ENCODE measurements at places on chromosomes 13 and 19.

DNA sequence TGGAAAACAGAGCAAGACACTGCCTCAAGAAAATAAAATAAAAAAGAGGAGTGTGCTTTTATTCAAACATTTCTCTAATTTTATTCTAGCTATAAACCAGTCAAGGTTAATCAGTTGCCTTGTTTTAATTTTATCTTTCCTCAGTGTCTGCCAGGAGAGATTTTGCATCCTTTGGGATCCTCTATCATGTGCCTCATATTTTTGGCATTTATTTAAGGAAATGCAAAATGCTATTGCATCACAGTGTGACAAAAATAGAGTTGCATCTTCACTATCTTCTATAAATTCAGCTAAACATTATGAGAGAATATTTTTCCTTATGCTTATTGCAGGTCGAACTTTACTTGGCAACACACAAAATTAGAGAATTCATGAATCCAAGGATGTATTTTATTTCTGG, 639.0 kb upstream of the KLF12 start:
- no peak for DNase-seq

DNA sequence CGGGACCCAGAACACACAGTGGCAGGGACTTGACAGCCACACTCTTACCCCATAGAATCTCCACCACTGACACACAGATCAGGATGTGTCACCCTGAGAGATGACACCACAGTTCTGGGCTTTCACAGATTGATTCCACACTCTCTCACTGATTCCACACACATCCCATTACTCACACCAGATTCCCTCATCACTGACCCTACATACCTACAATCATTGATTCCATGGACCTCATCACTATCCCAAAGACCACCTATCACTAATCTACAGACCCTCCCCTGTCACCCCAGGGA, 57.6 kb upstream of the ZNF527 start:
- DNase-seq: no peak

DNA sequence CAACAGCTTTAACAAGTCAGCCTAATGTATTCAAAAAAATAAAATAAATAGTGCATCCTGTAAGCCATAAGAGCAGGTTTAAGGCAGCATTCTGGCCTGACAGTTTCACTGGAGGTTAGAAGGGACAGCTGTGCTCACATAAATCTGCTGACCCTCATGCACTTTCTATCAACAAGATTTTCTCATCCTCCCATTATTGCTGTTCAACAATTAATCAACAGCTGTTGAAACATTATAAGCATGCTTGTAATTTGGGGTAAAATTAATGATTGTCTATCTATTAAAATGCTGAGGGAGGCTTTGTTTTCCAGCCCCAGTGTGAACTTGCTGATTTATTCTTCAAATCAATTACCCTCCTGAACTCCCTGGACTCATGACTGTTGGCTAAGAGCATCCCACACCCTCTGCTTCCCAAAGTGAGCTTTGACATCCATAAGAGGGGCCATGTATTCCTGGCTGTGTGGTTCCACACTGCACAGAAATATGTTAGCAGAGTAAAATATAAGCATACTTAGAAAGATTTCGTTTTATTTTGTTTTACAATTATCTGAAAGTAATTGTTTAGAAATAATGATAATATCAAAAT, 492.4 kb downstream of the EFNB2 start:
- no peak for DNase-seq

DNA sequence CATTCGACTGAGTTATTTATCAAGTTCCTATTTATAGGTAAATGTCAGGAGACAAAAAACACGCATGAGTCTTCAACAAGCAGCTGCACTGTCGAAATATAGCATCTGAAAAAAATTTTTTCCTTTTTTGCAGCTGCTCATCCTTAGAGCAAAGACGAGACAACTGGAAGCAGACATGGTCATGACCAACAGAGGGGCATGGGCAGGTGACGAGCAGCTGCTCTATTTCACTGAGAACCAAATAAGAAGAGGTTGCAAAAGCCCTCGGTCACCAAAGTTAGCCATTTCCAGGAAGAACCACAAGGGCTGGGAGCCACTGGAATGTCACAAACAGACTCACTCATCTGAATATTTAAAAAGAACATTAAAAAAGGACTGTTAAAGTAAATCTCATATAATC, 22.2 kb downstream of the SOHLH2 start:
- DNase-seq: no peak

GRCh38 chr19:2494447-2495129, 18.7 kb downstream of the GADD45B start:
- peak; percentile 63 for DNase-seq

- DNase-seq: peak; percentile 7
These were observed 7.3 kb downstream of the ATP4B start for GRCh38 chr13:113650731-113651148.

GRCh38 chr13:94325650-94326049, 153.8 kb downstream of the DCT start:
- DNase-seq: no peak

DNA sequence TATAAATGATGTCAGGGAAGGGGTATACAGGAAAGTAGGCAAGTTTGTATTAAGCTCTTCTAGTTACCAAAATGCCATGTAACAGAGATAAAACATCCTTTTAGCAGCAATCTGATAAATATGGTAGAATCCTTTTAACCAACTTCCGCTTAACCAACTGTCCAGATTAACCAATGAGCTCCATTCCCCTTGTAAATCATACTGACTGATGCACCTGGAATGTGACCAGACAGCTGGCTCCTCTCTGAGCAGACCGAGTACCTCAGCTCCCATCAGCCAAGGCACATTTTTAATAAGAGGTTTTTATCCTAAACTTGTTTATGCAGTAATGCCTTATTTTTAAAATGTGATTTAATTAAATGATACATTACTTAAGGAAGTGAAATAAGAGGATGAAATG, 66.4 kb downstream of the KLF12 start:
- DNase-seq: no peak

DNA sequence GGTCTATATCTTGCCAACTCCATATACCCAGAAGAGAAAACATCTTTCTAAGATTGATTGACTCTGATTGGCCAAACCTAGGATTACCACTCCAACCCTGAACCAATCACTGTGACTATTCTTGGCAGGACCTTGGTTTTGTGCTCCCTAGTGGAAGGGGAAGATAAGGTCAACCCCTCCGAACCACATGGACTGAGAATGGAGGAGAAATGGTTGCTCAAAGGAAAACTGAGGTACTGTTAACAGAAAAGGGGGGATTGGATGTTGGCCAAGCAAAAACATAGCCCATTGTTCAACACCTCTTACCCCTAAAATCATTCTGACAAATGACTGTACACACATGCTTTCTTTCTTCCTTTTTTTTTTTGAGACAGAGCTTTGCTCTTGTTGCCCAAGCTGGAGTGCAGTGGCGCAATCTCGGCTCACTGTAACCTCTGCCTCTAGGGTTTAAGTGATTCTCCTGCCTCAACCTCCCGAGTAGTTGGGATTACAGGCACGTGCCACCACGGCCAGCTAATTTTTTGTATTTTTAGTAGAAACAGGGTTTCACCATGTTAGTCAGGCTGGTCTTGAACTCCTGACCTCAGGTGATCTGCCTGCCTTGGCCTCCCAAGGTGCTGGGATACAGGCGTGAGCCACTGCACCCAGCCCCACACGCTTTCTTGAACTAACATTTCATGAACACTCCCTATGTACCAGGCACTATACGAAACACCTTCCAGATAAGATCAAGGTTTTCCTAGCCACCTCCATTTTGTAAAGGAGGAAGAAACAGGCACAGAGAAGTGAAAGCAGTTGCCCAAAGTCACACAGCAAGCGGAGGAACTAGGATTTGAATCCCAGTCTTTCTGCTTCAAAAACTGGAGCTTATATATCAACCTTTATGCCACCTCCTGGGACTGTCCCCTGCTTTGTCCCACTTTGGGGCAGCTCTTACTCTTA, 6.5 kb downstream of the MEIOSIN start:
- no peak for DNase-seq

DNA sequence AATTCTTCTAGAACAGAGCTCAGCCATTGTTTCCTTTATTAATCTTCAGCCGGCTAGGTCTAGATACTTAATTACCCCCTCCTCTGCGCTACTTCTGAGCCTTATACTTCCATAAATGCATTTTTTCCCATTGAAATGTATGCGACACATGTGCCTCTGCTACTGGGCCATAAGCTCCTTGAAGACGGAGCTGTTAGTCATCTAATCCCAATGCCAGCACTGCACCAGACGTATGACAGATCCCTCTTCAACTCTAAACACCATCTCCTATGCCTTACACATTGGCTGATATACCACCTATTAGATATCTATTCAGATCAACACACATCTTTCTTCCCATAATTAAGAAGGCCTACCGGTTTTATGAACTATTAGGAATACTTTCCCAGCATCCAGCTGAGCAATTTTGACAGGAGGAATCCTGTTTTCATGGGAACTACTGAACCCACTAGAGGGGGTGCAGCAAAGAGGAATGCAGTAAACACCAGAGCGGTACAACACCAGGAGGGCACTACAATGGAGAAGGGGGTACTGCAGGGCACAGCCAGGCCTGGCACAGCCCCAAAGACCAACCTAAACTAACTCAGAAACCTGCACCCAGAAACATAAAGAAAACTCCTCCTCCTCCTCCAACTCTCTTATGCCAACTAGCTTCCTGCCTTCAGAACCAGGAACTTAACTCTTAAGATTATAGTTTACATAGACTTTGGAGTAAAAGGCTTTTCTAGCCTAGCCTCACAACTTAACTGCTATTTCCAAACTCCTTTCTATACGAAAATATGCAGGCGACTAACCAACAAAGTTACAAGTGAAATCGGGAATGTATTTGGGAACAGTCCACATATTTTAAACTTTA, 18.7 kb downstream of the STK24 start:
- peak; percentile 53 for DNase-seq

DNA sequence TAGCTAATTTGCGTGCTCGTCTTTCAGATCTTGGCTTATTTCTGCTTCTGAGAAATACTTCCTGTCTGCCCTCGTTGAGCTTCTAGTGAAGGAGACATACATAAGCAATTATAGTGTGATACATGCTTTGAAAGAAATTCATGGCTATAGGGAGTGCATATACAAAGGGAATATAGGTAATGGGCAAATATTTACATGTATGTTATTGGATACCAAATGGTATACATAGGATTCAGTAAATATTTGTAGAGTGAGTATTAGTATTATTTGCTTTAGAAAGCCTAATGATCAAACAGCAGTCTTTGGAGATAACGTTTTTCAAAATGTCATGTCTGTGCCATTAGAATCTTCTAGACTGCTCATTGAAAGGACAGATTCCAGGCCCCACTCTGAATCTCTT, 5.2 kb downstream of the BRCA2 start:
- no peak for DNase-seq

- no peak for DNase-seq
These were observed 80.1 kb downstream of the DCLK1 start for GRCh38 chr13:36051082-36051481.

DNA sequence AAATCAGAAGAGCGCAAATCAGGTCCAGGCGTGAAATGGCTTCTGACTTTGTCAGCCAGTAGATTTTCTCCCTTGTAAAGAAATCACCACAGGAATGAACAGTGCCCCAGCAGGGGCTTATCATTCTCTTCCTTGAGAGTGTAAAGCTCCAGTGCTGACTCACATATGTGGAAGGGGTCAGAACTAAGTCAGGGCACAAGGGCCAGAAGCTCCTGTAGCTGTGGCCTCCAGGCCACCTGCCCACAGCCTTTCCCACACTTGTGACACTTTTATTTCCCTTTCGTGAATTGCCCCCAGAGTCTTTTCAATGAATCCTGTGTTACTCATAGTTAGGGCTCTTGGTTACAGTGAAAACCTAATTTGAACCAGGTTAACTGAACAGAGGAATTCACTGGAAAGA, 99.6 kb downstream of the SUCLA2 start:
- no peak for DNase-seq

DNA sequence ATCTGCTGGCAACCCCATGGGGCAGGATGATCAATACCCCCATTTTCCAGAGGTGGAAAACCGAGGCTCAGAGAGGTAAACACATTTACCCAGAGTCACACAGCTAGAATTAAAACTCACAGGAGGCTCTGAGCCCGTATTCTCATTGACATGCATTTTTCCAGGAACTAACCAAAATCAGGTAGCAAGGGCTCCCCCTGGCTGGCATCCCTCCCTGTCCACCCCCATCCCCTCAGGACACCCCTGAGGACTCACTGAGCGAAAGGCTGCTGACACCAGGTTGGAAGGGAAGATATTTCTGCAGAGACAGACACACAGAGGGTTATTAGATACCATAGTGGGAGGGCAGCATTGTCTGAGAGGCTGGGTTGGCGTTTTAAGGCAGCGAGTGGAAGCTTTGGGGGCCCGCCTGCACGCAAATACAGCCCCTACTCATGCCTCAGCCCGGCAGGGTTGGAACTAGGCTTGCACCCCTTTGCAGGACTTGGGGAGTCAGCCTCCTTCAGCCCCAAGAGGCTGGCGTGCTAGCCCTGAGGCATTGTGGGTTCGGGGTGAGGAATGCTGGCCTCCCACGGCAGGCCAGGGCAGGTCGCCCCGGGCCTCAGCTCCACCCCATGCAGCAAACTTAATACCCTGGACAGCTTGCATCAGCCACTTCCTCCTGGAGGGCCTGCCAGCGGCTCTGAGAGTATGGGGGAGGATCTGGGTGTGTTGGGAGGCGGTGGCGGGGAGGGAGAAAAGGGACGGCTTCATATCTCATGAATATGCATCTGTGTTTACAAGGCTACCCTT, 3.9 kb downstream of the SLC1A5 start:
- DNase-seq: peak; percentile 78

GRCh38 chr19:6260376-6260775, 19.4 kb downstream of the MLLT1 start:
- no peak for DNase-seq

DNA sequence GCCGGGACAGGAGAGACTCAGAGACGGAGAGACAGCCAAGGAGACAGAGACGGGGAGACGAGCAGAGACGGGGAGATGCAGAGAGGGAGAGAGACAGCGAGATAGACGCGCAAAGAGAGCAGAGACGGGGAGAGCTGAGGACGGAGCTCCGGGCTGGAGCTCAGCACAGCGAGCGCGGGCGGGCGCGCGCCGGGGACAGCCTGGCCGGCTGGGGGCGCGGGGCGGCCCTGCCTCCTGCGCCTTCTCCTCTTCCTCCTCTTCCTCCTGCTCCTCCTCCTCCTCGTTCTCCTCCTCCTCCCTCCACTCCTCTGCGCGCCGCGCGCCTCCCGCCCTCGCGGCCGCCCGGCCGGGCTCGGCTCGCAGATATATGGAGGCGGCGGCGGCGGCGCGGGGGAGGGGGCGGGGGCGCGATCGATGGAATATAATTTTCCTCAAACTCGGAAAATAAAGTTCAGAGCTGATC, at the start of gene ERFL:
ERFL (minus strand) TSS at position 229 of the 463 bp plus-strand sequence. CDS start 15,530 bp downstream, outside the sequence.
- no peak for DNase-seq

- peak; percentile 37 for DNase-seq
These were observed 50.6 kb upstream of the UQCRFS1 start for GRCh38 chr19:29263305-29264135.

Measured in WERI-Rb-1 (cell line).